ENCODE measurements at places on chromosomes 16 and 17. TPM values are rescaled to one million over a fixed set of nuclear protein-coding genes. Genes with fewer than 3 reads are reported as not detected.

GRCh38 chr17:51251010-51251409 lies 8.8 kb downstream of the MBTD1 start:
- no peaks in the 10 kb centered on the region for H3K27me3 ChIP-seq
- no peak overlapping the region for H3K4me3 ChIP-seq
- H3K4me1 ChIP-seq, result peaks cover 7% of the 10 kb centered on the region
- H3K36me3 ChIP-seq, result peaks cover 23% of the 10 kb centered on the region
- DNase-seq, result no peak

GRCh38 chr16:566475-567372 lies at the start of gene NHLRC4:
Gene NHLRC4, plus strand, starts transcription at chr16:567005. Its CDS starts 1,043 bp downstream, at chr16:568048.
- H3K36me3 ChIP-seq, result no peaks in the 10 kb centered on the region
- peak within 1 kb of the TSS; percentile 50 for H3K4me3 ChIP-seq
- peaks cover 10% of the 10 kb centered on the region for H3K27me3 ChIP-seq
- peak; percentile 69 for DNase-seq
- H3K4me1 ChIP-seq, result peaks cover 45% of the 10 kb centered on the region

The KRT32 gene
- not detected for total RNA-seq

The KRT36 gene
- not detected for total RNA-seq

The MLYCD gene
- total RNA-seq, result 9.1 TPM

The CACNG1 gene
- total RNA-seq, result not detected

All from lower lobe of right lung (tissue), 2 donors.